ENCODE measurements at places on chromosomes 16 and 17.

DNA sequence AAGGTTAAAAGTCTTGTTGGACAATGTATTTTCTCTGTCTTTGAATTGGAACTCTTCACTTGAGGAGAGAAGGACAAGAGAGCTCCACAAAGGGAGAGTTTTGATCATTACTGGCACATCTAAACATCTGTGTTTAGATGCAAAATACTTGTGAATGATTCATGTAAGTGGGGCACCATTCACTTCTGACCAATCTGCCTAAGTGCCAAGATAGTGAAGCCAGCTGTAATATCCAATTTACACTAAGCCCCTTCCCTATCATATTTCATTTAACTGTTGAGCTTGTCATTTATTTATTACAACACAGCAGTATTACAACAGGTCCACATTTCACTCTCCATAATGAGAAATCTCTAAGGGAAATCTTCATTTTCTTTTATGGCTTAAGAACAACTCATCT is 832.3 kb upstream of the GOT2 start:
- no peak for DNase-seq

DNA sequence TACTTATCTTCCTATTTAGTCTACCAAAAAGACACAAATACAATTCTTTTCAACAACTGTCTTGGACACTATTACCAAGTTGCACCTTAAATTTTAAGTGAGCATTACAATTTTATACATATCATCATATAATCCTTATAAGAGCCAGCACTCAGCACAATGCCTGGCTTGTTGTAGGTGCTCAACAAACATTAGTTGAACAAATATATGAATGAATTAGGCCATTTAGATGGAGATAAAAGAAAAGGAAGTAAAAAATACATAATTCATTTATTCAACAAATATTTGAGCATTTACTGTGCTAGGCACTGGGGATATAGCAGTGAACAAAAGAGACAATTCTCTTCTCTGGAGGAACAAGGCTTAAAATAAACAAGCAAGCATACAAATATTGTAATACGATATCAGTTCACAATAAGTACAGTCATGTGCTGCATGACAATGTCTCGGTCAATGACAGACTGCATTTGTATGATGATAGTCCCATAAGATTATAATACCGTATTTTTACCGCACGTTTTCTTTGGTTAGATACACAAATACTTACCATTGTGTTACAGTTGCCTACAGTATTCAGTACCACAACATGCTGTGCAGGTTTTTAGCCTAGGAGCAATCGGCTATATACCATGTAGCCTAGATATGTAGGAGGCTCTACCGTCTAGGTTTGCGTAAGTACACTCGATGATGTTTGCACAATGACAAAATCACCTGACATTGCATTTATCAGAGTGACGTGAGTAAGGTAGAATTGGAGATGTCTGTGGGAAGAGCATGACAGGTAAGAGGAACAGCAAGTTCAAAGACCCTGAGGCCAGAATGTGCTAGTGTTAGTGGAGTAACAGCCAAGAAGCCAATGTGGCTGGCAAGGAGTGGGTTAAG is 86.4 kb upstream of the HS3ST2 start:
- no peak for DNase-seq

DNA sequence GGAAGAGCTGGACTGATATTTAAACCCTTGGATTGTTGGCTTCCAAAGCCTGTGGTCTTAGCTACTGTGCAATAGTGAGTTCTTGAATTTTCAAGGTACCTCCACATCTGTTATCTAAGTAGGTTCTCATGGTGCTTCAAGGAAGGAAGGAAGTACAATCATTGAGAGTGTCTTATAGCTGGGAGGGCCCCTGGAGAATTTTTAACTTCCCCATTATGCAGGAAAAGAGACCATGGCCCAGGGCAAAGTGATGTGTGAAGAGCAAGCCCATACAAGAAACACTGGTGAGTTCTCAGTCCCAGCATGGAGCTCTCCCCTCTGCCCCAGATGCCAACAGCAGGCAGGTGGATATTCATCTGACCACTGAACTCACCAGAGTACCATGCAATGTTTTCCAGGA is 169.0 kb upstream of the IRX6 start:
- no peak for DNase-seq

DNA sequence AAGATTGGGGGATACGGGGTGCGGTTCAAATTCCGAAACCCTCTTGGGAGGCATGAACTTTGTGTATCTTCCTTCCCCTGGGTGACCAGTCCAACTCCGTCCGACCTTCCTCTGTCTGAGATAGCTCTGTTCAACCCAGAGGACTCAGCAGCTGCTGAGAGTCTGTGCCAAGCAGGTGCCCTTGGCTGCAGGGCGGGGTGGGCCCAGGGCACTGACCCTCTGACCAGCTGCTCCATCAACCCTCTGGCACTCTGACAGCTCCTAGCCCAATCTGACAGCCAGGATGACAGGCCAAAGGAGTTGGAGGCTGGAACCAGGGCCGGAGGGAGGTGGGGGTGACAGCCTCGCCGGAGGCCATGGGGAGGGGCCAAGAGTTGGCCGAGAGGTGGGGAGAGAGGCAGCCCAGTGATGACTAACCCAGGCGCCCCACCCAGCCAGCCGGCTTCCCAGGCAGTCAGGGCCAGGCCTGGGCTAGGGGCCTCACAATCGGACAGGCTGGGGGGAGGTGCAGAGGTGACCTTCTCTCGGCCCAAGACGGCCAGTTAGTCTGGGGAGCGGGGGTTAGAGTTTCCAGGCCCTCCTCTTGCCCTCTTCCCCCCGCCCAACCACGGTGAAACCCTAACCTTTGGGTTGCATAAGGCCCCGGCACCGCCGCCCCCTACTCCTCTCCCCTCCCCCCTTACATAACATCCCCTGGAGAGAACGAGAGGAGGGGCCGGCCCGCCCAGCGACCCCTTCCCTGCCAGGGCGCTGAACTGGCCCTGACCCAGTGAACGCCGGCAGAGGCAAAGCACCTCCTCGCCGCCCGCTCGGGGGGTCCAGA is 5.0 kb upstream of the TLCD2 start:
- DNase-seq = no peak

DNA sequence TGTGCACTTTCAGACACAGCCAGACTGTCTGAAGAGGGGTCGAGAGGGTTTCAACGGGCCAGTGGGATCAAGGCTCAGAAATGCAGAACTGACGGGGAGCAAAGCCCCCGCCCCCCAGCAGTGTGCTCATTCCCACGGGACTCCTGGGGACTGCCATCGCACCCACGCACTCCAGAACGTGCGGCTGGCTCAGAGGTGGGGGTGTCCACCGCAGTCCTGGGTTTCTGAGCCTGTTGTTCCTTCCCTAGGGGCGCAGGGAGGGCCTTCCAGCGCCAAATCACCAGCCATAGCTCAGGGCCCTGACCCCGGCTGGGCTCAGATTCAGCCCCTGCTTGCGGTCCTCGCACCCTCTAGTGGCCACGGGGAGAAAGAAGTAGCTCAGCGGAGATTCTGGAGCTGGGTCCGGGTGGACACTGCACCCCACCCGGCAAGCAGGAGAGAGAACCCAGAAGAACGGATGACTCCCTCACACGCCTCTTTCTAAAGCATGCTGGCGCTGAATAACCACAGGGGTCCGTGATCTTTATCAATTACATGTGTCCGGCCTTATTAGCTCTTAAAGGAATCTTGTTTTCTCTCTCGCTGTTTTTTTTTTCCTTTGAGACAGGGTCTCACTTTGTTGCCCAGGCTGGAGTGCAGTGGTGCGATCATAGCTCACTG is 45.0 kb upstream of the USP7 start:
- DNase-seq = peak; percentile 66

DNA sequence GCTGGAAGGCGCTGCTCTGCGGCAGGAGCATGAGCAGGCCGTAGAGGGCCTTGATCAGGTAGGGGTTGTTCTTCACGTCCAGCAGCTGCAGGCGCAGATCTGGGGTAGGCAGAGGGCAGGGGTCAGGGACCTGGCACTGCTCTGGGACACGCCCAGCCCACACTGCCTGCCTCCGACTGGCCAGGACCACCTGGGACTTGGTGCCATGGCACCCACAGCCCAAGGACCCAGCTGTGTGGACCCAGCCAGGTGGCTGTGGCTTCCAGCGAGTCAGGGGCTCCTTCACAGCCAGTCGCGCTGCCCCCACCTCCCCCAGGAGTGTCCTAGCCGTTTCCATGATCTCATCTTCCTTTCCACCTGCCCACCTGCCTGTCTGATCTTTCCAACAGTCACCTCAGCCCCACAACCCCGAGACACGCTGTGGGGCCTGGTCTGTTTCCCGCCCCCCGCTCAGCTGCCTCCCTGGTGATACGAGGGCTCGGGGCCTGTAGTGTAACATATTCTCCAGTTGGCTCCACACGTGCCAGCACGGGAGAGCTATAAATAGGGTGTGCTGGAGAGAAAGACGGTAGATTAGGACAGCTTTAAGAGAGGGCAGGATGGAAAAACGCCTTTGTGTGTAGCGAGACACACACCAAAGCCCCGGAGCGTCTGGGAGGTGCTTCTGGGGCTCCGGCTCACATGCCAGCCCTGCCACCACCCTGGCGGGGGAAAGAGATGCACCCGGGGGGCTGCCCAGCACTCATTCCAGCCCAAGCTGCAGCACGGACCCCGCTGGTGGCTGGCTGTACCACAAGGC is 7.2 kb upstream of the MTSS2 start:
- DNase-seq = no peak

- DNase-seq = no peak
These were observed 233.1 kb upstream of the AXIN2 start for GRCh38 chr17:65794572-65794971.

- no peak for DNase-seq
These were observed 7.3 kb upstream of the SMG1 start for GRCh38 chr16:18933501-18933900.

All from Ammon's horn (tissue), 1 donor.